ENCODE measurements at places on chromosomes 3 and 15.

DNA sequence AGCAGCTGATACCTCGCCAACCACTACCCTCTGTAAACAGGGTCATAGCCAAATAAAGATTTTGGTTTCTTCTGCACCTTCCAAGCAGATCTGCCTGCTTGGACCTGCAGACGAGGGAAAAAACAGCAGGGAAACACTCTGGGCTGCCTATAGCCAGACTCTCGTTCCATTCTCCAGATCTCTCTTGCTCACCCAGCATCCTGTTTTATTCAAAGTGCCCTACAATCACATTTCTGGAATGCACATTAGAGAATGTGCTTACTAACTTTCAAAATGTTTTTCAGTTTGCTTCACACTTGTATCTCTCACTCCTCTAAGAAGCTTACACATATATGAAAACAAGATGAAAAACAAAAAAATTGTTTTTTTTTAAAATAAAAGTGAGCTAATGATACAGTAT is 71.4 kb downstream of the MLH1 start:
- DNase-seq: no peak

DNA sequence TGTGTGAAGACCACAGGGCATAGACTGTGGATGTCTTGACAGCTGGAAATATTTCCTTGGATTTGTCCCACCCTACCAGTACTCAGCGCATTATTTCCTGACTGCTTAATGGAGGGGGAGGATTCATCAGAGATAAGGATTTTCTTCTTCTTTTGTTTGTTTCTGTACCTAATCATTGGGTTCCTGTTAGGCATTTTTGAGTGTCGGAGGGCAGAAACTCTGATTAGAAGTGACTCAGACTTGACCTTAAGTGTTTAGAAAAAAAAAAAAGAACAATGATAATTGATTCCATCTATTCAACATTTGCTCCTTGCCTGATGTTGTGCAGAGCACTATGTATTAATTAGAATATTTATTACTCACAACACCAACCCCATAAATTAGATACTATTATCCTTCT is 78.5 kb upstream of the SYNPR start:
- DNase-seq: no peak

DNA sequence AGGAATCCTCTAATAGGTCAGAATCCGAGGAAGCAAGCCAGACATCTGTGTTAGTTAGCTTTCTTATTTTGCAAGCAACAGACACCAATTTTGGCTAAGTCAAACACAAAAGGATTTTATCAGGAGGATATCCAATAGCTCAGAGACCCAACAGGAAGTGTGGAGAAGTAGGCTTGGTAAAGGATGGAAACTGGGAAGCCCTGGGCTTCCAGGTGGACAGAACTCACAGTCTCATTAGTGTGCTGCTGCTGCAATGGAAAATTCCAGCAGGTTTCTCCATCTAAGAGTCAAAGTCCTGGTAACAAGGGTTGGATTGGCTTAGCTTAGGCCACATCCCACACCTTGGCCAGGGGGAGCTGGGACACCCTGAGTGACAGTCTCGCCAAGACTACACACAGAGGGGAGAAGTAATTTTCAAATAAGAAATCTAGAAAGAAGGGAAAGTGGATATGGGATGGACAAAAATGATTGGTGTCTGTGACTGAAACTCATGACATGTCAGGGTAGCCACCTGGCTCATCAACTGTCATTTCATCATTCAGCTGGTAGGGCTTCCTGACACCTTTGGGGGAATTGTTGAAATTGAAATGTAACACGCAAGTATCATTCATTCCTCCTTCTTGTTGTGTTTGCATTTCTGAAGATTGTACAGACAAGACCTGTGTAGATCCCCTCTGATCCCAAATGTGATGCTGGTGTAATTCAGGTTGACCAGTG is 158.6 kb downstream of the THSD4 start:
- DNase-seq: no peak

DNA sequence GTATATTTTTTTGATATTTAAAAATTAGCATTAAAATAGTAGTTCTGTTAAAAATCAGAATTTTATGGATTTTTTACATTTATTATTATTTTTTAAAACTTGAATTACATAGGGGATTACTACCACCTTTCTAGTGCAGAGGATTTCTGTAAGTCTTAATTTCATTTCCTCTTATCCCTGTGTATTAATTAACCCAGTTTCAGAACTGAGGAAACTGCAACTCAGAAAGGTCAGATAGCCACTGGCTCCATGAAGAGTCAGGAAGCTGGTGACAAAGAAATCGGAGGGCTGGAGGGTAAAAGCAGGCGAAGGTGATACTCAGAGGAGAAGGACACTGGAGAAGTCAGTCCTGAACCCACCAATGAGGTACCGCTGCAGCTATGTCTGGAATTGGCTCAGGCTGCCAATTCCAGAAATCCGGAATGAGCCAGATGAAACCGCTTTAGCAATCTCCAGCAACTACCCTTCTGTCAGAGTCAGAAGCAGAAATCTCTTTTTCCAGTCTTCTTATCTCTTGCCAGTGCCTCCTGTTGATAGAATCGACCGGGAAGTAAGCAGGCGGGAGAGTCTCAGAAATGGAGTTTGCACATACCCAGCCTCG is 308.5 kb downstream of the SV2B start:
- DNase-seq: no peak

GRCh38 chr3:39961230-39961629 is 151.8 kb downstream of the MYRIP start:
- no peak for DNase-seq

DNA sequence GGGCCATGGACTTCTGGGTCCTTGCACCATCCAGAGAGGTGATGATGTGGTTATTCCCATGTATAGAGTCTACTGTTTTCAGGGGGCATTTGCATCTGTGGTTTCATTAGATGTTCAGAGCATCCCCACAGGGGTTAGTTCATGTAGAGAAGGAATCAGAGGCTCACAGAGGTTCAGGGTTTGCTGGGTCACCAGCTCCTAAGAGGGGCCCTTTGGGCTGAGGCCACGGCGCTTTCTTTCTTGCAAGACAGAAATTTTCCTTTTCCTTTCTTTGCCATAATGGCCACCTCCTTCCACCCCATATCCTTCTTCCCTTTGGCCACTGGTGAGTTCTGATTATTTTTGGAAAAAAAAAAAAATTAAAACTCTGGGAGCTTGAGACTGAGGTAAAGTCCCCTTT is 62.3 kb downstream of the APBA2 start:
- no peak for DNase-seq

Measured in HFF-Myc (cell line).